NCI-H2081 (cell line): ENCODE measurements at places on chromosomes 2 and 18.

DNA sequence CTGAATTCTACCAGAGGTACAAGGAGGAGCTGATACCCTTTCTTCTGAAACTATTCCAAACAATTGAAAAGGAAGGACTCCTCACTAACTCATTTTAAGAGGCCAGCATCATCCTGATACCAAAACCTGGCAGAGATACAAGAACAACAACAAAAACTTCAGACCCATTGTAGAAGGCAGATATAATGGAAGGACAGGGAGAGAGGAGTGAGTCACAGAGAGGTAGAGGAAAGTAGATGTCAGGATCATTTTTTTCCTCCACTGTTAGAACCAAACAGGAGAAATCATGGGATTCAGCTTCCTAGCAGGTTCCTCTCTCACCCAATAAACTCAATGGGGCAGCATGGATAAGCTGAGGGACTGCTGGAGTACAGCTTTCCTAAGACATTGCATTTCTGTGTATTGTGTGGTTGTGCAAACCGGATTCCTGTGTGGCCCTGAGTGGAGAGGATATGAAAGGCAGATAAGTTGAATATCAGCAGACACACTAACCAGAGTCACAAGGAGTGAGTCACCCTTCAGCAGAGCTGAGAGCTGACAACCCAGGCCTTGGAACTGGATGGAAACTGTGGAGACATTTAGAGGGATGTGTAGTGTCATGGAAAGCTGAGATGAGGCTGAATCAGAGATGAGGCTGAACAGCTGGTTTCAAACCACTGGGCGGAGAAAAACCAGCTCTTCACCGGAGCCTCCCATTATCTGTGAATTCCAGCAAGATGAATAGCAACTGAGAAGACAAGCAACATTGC is 60.9 kb upstream of the MMADHC start:
- no peak for DNase-seq

GRCh38 chr2:11245322-11245721 is 90.1 kb downstream of the SLC66A3 start:
- no peak for DNase-seq

- DNase-seq: no peak
These were observed 16.0 kb downstream of the FAM178B start for GRCh38 chr2:96970248-96970875.

GRCh38 chr2:54979321-54980044 is 70.8 kb downstream of the RTN4 start:
- DNase-seq: no peak

- no peak for DNase-seq
These were observed 14.8 kb upstream of the IMP4 start for GRCh38 chr2:130327703-130328527.
